ENCODE measurements at places on chromosomes 12 and 14.

DNA sequence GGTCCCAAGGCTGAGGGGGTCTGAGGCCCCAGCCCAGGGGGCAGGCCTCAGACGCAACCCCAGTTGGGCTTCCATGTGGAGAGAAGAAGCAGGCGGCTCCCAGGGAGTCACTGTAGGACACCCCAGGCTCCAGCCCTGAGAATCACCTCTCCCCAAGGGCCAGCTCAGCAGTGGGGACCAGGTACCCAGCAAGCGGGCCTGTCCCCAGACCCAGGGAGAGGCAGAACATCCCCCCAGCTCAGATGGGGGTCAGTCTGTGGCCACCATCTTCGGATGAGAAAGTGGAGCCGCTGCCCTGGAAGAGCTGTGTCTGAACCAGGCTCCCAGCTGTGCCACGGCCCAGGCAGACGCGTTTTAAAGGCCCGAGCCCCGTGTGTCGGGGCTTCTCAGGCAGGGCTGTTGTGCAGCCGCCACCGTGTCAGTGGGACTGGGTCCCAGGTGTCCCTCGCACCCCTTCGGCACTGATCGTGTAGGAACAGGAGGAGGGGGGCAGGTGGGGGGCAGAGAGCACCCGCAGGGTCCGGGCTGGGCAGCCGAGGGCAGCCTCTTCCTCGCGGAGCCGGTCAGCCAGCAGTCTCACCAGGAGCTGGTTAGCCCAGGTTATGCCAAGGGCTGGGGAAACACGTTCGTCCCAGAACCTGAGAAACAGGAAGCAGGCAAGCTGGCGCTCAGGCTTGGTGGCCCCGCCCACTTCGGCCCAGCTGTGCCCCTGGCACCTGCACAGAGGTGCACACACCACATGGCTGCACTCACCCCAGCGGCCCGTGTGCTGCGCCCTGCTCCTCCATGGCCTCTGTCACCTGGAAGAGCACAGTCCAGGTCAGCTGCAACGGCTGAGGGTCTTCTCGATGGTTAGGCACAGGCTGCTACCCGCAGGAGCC is 16.6 kb downstream of the XRCC3 start:
- DNase-seq = no peak

DNA sequence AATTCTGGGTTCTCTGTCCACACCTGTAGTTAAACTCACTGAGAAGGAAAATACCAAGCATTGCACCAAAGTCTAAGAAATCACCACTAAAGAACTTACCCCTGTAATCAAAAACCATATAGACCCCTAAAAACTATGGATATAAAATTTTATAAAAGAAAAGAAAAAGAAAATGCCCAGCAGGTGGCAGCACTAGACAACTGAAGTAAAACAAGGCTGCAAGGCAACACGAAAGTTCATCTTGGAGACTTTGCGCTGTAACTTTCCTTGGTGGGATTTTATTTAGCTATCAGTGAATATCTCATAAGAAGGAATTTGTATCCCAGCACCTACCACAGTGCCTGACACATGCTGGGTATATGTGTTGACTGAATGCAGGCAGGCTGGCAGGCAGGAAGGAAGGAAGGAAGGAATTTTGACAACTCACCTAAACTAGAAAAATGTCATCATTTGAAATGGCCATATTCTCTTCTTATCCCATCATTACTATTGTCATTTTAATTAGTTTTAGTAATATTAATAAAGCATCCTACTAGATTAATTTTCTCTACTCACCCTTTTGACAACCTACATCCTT is 68.2 kb upstream of the ETV6 start:
- DNase-seq = peak; percentile 84

DNA sequence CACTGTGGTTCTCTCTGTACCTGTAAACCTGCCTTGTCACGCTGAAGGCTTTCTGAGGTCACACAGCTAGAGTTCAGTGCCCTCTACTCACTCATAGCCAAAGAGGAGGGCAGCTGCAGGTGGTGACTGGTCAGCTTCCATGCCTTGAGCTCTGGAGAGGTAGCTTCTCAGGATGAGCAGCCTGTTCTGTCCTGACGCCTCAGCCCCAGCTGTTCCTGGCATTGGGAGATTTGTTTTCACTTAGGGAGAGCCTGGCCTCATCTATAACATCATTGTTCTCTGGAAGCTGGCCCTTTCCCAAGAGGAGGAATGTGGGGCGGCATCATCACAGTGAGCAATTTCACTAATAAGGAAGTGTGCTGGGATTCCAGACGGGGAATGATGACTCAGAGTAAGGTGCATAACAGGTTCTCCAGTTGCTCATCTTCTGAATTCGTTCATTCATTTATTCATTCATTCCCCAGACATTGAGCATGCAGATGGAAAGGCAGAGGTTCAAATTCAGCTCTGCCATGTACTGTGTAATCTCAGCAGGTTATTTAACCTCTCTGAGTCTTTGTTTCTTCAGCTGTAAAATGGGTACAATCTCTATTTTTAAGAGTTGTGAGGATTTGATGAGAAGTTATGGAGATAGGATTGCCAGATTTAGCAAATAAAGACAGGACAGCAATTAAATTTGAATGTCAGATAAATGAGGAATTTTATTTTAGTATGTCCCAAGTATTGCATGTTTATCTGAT is 255.8 kb upstream of the CRY1 start:
- peak; percentile 15 for DNase-seq

- no peak for DNase-seq
Observed at GRCh38 chr12:100225491-100225890, 24.9 kb downstream of the ACTR6 start.

GRCh38 chr14:30560581-30560980 is 1.6 kb downstream of the G2E3 start:
- DNase-seq = no peak

DNA sequence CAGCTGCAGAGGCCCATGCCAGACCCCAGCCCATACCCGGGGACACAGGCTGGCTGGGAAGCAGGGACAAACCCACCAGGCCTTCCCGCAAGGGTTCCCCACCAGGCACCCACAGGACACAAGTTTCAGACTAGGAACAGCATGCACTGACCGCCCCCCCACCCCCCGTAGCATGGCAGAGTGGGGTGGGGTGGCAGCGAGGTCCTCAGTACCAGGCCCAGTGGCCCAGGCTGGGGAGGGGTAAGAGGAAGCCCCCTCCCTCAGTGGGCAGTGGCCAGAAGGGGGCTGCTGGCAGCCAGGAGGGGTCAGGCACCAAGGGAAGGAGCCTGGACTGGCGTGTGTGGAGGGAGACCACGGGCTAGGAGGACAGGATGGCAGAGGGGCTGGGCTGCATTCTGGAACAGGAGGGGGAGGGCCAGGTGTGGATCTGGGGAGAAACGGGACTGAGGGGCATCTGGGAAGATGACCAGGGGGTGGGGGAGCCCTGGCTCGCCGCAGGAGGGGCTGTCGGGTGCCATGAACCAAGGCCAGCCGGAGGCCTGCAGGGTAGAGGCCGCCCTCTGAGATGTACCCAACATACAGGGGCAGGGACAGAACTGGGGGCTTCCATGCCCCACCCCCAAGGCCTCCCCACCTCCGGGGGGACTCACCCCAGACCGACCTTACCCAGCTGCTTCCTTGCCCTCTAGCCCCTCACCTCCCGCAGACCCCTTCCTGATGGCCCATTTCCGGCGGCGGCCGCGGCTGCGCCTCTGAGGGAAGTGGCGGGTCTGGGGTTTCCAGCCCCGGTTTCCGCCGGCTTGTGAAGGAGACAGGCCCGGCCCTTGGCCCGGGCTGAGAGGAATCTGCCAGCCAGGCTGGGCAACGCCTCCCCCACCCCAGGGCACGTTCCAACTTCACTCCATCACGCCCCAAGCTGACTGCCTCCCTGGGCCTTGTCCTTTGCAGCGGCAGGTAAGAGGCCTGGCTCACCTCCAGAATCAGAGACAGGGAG is 5.6 kb upstream of the JAG2 start:
- no peak for DNase-seq

DNA sequence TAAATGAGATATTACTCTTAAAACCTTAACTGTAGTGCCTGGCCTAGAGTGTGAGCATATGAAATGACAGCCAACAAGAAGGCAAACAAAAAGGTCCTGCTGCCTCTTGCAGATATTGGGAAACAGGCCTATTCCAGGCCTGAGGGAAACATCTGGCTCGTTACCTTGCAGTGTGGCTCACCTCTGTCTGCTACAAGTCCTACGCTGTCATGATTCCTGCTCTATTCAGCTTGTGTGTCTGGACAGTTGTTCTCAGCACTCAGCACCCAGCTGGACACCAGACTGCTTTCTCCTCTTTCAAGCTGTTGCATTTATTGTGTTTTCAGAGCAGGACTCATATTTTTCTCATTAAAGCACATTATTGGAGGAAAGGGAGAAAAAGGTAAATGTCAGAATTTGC is 113.5 kb downstream of the TMTC2 start:
- DNase-seq = no peak

Measured in NCI-H1694 treated with DMSO at 0.1 percent for 48 hours (cell line).